Thyroid gland (tissue), 4 donors: ENCODE measurements at places on chromosomes 13 and 19. TPM values are rescaled to one million over a fixed set of nuclear protein-coding genes. Genes with fewer than 3 reads are reported as not detected.

The STX10 gene
- total RNA-seq = 39.2 TPM

The WDR87 gene
- total RNA-seq = not detected

The SERP2 gene
- total RNA-seq = not detected

The ZNF439 gene
- total RNA-seq = 16.3 TPM

The AXL gene
- 61.3 TPM for total RNA-seq

The OR1I1 gene
- total RNA-seq = not detected

The KLK10 gene
- not detected for total RNA-seq

The MUC16 gene
- total RNA-seq = 0.22 TPM

The ZNF578 gene
- total RNA-seq = 2.7 TPM

The FSD1 gene
- total RNA-seq = not detected

The PPAN gene
- 27.6 TPM for total RNA-seq

The RXFP2 gene
- total RNA-seq = 0.24 TPM

The KLK4 gene
- total RNA-seq = 1.9 TPM

DNA sequence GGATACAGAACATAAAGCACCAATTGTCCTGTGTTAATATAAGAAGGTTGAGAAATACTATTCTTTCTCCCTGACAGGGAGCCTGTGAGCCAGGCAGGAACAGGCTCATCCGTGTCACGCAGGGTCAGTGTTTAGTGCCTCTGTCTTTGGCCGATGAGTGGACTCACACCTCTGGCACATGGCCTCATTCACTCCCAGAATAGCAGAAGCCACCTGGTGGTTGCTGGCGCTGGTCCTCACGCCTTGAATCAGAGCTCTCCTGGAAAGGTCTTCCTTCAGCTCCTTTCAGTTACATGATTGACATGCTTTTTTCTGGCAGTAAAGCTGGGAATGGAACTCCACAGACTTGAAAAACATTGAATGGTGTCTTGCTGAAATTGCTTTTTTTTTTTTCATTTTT, 28.1 kb upstream of the SIAH3 start:
- DNase-seq = peak; percentile 69

- DNase-seq = no peak
Observed at GRCh38 chr13:113002913-113003290, 33.9 kb downstream of the MCF2L start.

DNA sequence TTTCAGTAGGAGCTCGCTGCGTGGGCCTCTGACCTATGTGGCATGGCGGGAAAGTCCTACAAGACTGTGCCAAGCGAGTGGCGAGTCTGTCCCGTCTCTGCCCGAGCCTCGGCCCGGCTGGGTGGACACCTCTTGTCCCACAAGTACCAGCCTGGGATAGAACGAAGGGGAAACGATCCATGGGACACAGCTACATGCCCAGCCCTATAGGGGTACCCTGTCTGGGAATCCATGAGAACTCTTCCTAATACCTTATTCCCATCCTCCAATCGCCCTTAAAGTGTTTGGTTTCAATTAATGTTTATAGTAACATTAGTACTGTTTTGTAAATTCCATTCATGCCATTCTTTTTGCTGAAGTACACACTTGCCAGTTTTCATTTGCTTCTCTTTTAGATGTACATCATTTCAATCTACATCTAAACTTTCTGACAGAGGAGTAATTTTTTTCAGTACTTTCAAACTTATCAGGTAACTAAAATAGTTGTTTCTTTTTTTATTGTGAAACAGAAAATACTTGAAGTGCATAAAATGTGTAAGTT, 667 bp upstream of the ZNF790 start:
- DNase-seq = no peak

- no peak for DNase-seq
Observed at GRCh38 chr19:50912727-50913716, 1.8 kb upstream of the KLK4 start.

GRCh38 chr13:73222627-73223305, 164.0 kb downstream of the KLF5 start:
- no peak for DNase-seq

GRCh38 chr13:107035778-107036177, 467.8 kb upstream of the ARGLU1 start:
- no peak for DNase-seq

GRCh38 chr19:29978080-29978479, 36.0 kb downstream of the URI1 start:
- no peak for DNase-seq

- no peak for DNase-seq
Observed at GRCh38 chr13:48656608-48657007, 2.9 kb downstream of the CYSLTR2 start.

GRCh38 chr19:48819366-48819816, 8.6 kb upstream of the BCAT2 start:
- DNase-seq = peak; percentile 97

- DNase-seq = no peak
Observed at GRCh38 chr13:97716746-97717145, 236.7 kb upstream of the IPO5 start.

DNA sequence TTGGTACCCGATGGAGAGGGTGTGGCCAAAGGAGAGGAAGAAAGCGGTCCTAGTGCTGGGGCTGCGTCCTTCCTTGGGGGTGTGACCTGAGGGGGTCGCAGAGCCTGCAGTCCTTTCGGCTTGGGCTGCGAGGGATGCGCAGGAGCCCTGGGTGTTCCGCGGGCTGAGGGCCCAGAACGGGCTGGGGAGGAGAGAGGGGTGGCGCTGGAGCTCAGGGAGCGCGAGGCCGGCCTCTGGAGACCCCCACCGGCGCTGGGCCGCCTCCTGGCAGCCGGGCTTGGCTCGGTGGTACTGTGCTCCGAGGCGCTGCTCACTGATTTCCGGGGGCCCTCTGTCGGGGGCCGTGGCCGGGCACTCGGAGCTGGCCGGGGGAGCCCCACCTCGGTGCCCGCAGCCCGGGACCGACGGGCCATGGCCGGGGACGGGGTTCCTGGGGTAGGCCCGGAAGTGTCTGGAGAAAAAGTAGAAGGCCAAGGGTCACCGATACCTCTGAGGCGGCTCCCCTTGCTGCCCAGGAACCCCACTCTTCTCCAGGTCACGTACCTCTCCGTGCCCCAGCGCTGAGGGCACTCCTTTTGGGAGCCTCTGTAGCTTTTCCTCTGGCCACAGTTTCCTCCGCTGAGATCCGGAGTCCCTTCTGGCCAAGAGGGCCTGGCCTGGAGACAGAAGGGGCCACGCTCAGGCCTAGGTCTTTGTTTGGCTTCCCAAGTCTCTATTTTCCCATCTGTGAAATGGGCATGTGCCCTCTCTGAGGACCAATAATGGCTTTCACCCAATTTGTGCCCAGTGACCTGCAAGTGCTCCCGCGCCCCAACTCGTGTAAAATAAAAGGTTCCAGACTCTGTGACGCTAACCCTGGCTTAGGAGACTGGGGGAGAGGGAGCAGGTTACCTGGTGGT, 1.6 kb downstream of the PRR36 start:
- DNase-seq = no peak

- DNase-seq = no peak
Observed at GRCh38 chr19:31109636-31110035, 239.6 kb downstream of the TSHZ3 start.

GRCh38 chr19:10471909-10472308, 31.2 kb downstream of the KEAP1 start:
- DNase-seq = no peak

- DNase-seq = no peak
Observed at GRCh38 chr19:42653841-42654240, 59.1 kb upstream of the CEACAM8 start.

DNA sequence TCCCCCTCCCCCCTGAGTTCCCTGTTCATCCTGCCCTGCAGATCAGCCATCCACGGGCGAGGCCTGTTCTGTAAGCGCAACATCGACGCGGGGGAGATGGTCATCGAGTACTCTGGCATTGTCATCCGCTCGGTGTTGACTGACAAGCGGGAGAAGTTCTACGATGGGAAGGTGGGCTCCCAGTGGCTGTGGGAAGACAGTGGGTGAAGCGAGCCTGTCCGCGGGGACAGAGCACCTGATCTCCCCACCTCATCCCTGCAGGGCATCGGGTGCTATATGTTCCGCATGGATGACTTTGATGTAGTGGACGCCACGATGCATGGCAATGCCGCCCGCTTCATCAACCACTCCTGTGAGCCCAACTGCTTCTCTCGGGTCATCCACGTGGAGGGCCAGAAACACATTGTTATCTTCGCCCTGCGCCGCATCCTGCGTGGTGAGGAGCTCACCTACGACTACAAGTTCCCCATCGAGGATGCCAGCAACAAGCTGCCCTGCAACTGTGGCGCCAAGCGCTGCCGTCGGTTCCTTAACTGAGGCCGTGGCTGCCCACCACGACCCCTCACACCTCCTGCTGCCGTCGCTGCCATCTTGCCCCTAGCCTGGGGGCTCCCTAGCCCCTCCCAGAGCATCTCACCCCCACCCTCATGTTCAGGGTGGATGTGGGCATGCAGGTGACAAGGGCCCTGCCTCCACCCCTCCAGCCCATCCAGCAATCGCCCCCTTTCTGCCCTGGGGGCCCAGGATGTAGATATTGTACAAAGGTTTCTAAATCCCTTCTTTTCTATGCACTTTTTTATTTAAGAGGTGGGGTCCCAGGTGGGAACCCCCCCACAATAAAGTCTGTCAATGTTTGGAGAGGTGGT, 4.0 kb downstream of the IGFLR1 start:
- no peak for DNase-seq

DNA sequence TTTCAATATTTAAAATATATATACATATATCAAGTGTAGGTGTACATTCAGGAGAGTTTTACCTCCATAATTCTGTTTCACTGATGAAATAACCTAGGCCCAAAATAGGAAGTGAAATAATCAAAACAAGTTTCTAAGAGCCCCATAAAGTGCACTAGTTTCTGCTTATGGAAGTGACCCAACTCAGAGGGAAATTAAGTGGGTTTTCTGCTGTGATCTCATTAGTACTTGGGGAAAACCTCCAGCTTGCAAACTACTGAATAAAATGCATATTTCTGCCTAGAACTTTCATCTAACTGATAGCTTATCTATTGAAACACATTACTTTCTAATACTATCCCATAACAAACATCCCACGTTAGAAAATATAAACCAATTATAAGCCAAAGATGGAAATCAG, 45.4 kb upstream of the MIR17HG start:
- DNase-seq = no peak

- no peak for DNase-seq
Observed at GRCh38 chr13:25821776-25822175, 230.0 kb downstream of the SHISA2 start.

DNA sequence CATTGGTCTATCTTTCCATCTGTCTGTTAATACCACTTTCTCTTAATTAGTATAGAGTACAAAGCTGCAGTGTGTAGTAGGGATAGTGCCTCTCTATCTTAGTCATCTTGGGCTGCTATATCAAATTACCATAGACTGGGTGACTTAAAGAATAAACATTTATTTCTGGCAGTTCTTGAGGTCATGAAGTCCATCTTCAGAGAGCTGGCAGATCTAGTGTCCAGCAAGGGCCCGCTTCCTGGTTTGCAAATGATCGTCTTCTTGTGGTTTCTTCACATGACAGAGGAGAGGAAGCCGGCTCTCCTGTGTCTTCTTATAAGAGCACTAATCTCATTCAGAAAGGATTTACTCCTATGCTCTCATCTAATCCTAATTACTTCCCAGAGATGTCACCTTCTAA, 6.1 kb downstream of the ZNF700 start:
- DNase-seq = no peak

DNA sequence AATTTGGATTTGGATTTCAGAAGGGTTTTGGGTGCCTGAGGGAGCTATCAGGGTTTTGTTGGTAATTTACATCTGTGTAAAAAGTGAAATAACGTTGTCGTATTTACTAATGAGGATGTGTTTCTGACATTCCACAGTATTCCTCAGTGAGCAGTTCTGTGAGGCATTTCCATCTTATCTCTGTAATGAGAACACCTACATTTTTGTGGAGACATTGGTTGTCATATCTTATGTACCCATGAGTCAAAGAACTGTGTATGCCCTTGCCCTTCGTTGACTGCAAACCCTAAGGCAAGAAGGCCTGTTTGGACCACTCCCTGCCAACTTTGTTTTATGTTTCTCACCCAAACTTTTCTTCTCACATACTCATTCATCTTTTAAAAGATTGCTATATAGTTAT, 14.2 kb upstream of the IL17D start:
- no peak for DNase-seq

- DNase-seq = no peak
Observed at GRCh38 chr19:29966588-29967249, 24.7 kb downstream of the URI1 start.

- no peak for DNase-seq
Observed at GRCh38 chr19:7311911-7312310, 17.7 kb upstream of the INSR start.

GRCh38 chr13:27461940-27462584, 11.7 kb upstream of the MTIF3 start:
- DNase-seq = no peak

DNA sequence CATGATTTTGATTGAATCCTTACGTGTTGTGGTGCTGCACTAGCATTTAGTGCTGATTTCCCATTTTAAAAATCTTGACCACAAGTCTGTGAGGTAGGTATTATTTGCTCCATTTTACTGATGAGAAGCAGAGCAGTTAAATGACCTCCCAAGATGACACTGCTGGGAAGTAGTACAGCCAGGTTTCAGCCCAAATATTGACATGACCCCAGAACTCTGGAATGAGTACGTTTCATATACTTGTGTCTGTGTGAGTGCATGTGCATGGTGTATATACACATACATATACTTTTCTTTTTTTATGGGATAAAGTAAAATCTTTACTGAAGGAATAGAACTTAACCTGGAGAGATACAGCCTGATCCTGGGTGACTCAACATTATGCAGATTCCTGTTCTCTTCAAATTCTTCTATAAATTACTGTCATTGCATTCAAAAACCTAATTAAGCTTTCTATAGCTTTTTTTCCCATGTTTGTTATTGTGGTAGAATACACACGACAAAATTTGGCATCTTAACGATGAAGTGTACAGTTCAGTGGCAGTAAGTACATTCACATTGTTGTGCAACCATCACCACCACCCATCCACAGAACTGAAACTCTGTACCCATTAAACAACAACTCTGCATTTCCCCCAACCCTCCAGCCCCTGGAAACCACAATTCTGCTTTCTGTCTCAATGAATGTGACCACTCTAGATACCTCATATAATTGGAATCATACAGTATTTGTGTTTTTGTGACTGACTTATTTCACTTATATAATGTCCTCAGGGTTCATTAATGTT, 311.9 kb downstream of the MTUS2 start:
- no peak for DNase-seq

- peak; percentile 11 for DNase-seq
Observed at GRCh38 chr13:109778102-109778542, 8.3 kb downstream of the IRS2 start.

DNA sequence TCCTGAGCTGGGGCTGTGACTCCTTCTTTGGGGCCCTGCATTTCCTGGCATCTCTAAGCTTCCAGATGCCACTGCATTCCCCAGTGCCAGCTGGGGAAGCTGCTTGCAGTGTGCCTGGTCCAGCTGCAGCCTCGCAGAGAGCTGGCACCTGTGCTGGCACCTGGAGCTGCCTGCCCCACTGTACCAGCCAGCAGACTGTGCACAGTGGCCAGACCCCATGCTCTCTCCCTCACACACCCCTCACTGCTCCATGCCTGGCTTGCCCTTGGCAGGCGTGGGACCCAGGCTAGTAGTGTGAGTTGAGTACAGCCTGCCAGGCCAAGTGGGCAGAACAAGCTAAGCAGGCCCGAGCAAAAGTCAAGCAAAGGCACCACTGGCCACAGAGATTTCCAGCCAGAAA, 327.5 kb downstream of the NDFIP2 start:
- DNase-seq = no peak

- no peak for DNase-seq
Observed at GRCh38 chr13:70908795-70909194, 800.5 kb upstream of the KLHL1 start.
